ENCODE measurements at places on chromosomes 11 and 22.
A peak's percentile ranks its signal among the peaks of the same experiment; 100 is the strongest.

GRCh38 chr11:44112091-44112821 is 16.8 kb downstream of the EXT2 start:
- DNase-seq = no peak

GRCh38 chr11:64455456-64456261 is 96.7 kb downstream of the RPS6KA4 start:
- H3K36me3 ChIP-seq = no peaks in the 10 kb centered on the region
- no peak overlapping the region for H3K4me3 ChIP-seq
- H3K27me3 ChIP-seq = no peaks in the 10 kb centered on the region
- H3K27ac ChIP-seq = no peak overlapping the region
- no peaks in the 10 kb centered on the region for H3K4me1 ChIP-seq

GRCh38 chr11:26043665-26044064 is 288.3 kb upstream of the ANO3 start:
- no peaks in the 10 kb centered on the region for H3K27me3 ChIP-seq
- no peaks in the 10 kb centered on the region for H3K36me3 ChIP-seq
- no peaks in the 10 kb centered on the region for H3K4me1 ChIP-seq

GRCh38 chr22:20315337-20316216 is 4.3 kb downstream of the DGCR6L start:
- no peak overlapping the region for H3K27ac ChIP-seq
- H3K36me3 ChIP-seq = no peaks in the 10 kb centered on the region
- no peaks in the 10 kb centered on the region for H3K27me3 ChIP-seq
- no peak for DNase-seq
- H3K4me1 ChIP-seq = no peaks in the 10 kb centered on the region
- H3K4me3 ChIP-seq = no peak overlapping the region

DNA sequence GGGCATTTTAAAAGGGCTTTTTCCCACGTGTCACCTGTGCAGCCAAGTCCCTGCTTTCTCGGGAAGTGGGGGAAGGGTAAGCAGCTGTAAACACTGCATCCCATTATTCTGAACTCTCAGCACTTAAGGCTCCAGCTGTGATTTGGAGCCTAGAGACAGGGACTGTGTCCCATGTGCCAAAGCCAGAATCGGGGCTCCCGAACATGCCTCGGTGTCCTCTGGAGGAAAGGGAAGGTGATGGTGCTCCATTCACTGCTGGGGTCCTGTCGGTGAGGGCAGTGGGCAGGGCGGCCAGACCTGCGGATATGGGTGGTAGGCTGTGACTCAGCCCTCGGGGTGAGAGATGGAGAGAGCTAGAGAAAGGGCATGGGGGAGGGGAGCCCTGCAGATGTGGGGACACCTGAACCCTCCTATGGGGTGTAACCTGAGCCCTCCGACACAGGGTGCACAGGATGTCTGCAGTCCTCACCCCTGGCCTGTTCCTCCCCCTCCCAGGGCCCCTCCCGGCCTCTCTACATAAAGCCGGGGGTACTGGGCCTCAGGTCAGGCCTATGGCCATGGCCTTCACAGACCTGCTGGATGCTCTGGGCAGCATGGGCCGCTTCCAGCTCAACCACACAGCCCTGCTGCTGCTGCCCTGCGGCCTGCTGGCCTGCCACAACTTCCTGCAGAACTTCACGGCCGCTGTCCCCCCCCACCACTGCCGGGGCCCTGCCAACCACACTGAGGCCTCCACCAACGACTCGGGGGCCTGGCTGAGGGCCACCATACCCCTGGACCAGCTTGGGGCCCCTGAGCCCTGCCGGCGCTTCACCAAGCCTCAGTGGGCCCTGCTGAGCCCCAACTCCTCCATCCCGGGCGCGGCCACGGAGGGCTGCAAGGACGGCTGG is 31.8 kb downstream of the CAPN1 start:
- no peak overlapping the region for H3K4me3 ChIP-seq
- peaks cover 9% of the 10 kb centered on the region for H3K4me1 ChIP-seq

GRCh38 chr22:22386602-22387385 is 121.7 kb downstream of the ZNF280B start:
- no peak overlapping the region for H3K4me3 ChIP-seq
- H3K27me3 ChIP-seq = peaks cover 6% of the 10 kb centered on the region
- H3K4me1 ChIP-seq = no peaks in the 10 kb centered on the region
- DNase-seq = no peak
- H3K36me3 ChIP-seq = no peaks in the 10 kb centered on the region

- H3K27me3 ChIP-seq = no peaks in the 10 kb centered on the region
- H3K4me3 ChIP-seq = no peak overlapping the region
These were observed 15.0 kb upstream of the PIWIL3 start for GRCh38 chr22:24789516-24789915.

DNA sequence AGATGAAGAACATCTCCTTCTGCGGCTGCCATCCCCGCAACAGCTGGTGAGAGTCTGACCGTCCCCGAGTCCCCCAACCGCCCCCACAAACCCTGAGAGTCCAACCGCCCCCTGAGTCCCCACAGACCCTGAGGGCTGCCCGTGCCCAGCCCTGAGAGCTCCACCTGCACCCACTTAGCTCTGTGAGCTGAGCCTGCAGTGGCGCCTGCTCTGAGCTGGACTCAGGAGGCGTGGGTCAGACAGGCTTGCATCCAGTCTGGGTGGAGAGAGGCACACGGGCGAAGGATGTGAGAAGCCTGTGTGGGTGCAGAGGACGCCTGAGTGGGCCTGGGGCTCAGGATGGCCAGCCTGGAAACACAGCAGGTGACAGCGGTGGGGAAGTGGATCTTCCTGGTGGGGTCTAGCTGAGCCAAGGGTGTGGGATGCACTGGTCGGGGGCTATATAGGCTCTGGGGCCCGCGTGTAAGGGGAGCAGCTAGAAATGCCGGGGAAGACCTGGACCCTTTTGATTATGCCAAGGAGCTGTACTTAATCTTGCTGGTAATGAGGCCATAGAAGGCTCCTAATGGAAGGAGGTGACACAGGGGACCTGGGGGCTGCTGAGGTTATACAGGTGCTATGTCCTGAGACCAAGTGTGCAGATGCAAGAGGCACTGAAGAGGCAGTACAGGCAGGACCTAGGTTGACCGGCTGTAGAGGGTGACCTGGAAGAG is 6.5 kb downstream of the MAPK8IP2 start:
- H3K4me3 ChIP-seq = no peak overlapping the region
- no peaks in the 10 kb centered on the region for H3K36me3 ChIP-seq
- no peak for DNase-seq
- no peaks in the 10 kb centered on the region for H3K4me1 ChIP-seq
- no peaks in the 10 kb centered on the region for H3K27me3 ChIP-seq

DNA sequence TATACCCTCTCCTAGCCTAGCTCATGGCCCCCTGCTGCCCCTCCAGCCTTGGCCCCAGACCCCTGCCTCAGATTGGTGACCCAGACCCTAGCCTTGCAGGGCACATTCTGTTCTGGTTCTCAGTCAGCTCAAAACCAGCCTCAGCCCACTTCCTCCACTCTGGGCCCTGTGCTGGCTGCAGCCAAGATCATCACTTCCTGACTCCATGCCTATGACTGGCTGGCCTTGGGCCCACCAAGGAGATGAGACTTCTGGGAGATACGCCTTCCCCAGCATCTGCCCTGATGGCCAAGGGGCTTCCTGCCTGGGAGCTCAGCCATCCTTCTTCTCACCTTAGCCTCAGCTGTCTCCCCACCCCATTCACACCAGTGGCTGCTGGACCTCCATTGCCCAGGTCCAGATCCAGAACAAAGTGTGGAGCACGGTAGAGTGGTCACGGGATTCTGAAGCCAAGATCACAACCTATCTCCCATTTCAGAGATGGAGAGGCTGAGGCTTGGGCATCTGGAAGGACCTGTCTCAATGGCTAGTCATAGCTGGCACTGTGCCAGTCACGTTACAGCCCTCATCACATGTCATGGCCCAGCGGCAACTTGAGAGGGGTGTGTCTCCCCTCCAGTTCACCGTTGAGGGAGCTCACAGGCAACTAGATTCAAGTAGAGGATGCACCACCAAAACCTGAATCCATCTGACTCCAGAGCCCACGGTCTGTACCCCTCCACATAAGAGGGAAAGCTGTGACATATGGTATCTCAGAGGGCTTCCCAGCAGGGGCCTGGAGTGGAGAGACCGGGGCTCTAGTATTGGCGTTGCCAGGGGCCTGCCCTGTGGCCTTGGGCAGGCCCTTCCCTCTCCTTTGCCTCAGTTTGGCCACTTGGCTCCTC is 43.0 kb upstream of the KLHL35 start:
- DNase-seq = no peak
- peaks cover 3% of the 10 kb centered on the region for H3K4me1 ChIP-seq
- H3K27ac ChIP-seq = no peak overlapping the region

DNA sequence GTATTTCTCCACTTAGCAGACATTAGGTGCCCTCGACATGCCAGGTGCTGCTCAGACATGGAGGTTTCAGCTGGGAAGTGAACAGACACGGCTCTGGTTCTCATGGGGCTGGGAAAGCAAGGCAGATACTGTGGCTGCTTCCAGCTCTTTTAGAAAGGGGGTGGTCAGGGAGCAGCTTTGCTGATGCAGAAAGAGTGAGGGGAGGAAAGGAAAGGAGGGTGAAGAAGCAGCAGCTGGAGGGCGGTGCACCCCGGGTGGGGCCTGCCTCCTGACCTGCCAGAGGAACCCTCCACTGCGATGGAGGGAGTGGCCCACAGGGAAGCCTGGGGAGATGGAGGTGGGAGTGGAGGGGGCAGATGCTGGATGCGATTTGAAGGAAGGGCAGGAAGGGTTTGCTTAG is 76.8 kb downstream of the MORC2 start:
- H3K36me3 ChIP-seq = no peaks in the 10 kb centered on the region
- no peaks in the 10 kb centered on the region for H3K27me3 ChIP-seq
- no peaks in the 10 kb centered on the region for H3K4me1 ChIP-seq
- H3K4me3 ChIP-seq = no peak overlapping the region

GRCh38 chr11:67437082-67437808 is at the start of gene PTPRCAP:
Gene PTPRCAP (minus strand): TSS chr11:67437682. CDS start chr11:67437619, 63 bp downstream.
- peak; percentile 71 for DNase-seq
- H3K36me3 ChIP-seq = peaks cover 2% of the 10 kb centered on the region
- peaks cover 2% of the 10 kb centered on the region for H3K4me1 ChIP-seq
- H3K4me3 ChIP-seq = no peak within 1 kb of the TSS
- H3K27me3 ChIP-seq = no peaks in the 10 kb centered on the region
- peak within 1 kb of the TSS; percentile 75 for H3K27ac ChIP-seq

DNA sequence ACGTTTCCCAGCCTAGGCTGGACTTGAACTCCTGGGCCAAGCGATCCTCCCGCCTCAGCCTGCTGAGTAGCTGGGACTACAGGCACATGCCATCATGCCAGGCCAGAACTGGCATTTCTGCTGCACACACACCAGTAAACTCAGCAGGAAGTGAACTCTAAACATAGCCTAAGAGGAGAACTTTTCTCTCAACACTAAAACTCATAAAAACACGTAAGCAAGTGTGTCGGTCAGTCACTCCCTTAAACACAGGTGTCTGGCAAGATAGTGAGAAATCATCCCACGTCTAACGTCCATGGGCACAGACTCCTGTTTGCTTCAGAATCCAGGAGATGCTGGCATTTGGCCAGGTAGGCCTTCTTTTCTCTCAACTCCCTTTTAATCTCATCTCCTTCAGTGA is 104.8 kb downstream of the RPL27A start:
- no peaks in the 10 kb centered on the region for H3K27me3 ChIP-seq
- DNase-seq = no peak
- peaks cover 2% of the 10 kb centered on the region for H3K4me1 ChIP-seq
- H3K4me3 ChIP-seq = no peak overlapping the region

DNA sequence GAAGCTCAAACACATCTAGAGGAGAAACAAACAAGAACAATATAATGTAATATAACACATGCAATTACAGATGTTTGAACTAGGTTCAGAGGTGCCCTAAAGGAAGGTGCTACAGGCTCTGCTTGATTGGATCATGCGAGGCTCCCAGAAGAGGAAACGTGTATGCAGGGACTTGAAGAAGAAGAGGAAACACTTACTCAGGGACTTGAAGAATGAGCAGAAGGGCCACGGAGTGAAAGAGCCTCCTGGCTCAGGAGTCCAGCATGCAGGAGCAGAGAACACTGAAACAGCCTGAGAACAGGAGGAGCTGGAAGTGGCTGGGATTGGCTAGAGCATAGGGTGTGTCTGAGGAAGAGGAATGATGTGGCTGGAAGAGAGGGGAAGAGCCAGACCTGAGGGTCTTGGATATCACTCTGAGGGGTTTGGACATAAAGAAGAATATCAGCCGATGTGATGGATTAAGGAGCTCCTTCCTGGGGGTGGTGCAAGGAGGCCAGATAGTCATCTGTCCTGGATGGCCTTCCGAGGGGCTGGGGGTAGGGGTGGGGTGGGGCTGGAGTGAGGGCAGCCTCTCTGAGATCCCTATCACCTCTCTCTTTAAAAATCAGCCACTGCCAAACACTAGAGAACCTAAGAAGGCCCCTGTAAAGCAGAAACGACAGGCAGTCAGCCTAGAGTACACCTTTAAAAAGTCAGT is 16.8 kb downstream of the FZD4 start:
- H3K27ac ChIP-seq = no peak overlapping the region
- no peak for DNase-seq
- H3K27me3 ChIP-seq = no peaks in the 10 kb centered on the region
- H3K36me3 ChIP-seq = no peaks in the 10 kb centered on the region

DNA sequence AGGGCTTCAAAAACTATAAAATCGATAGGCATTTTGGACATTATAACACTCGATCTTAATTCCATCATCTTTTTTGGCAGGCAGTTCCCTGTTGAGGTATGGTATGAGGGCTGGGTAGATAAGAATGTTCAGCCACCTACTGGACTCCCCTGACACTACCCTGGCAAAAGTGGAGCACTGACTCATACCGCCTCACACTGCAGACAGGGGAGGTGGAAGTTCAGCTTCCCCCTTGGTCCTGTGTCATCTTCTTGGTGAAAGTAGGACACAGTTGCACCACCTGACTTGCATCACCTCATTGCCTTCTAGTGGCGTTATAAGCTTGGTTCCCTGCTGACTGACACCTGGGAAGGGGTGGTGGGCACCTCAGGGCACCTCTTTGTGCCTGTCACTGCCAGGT is 30.4 kb downstream of the PAAF1 start:
- H3K36me3 ChIP-seq = no peaks in the 10 kb centered on the region
- no peaks in the 10 kb centered on the region for H3K27me3 ChIP-seq
- DNase-seq = peak; percentile 64
- no peaks in the 10 kb centered on the region for H3K4me1 ChIP-seq
- H3K4me3 ChIP-seq = no peak overlapping the region
- H3K27ac ChIP-seq = no peak overlapping the region

GRCh38 chr22:21045585-21046294 is at the start of gene LRRC74B:
Gene LRRC74B (plus strand): TSS chr22:21045946. CDS start chr22:21045987, 41 bp downstream.
- peak within 1 kb of the TSS; percentile 65 for H3K4me3 ChIP-seq
- no peak within 1 kb of the TSS for H3K27ac ChIP-seq

DNA sequence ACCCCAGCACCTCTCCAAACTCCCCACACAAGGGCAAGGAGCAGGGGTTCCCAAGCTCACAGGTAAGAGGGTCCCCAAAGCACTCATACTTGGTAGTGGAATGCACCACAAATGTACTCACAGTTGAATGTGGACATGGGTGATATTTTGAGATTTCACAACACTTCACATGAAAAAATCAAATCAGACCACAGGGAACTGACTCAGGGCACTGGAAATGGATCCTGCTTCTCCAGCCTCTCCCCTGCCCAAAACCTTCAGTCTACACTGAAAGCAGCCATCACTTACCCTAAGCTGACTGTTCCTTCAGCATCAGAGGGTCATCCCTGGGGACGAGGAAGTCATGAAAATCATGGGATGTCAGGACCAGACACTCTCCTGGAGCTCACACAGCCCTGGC is 40.2 kb downstream of the SCGB1A1 start:
- no peak overlapping the region for H3K27ac ChIP-seq
- peaks cover 2% of the 10 kb centered on the region for H3K4me1 ChIP-seq
- DNase-seq = no peak
- no peaks in the 10 kb centered on the region for H3K36me3 ChIP-seq
- no peak overlapping the region for H3K4me3 ChIP-seq

GRCh38 chr11:126257144-126257543 is 11.6 kb downstream of the SRPRA start:
- H3K27me3 ChIP-seq = no peaks in the 10 kb centered on the region
- H3K4me3 ChIP-seq = no peak overlapping the region
- no peak for DNase-seq
- H3K36me3 ChIP-seq = peaks cover 7% of the 10 kb centered on the region

Measured in mesendoderm (in vitro differentiated cells).